ENCODE measurements at places on chromosomes 12 and 14.

- DNase-seq: no peak
These were observed 412.0 kb upstream of the ATP2B1 start for GRCh38 chr12:90120627-90121026.

DNA sequence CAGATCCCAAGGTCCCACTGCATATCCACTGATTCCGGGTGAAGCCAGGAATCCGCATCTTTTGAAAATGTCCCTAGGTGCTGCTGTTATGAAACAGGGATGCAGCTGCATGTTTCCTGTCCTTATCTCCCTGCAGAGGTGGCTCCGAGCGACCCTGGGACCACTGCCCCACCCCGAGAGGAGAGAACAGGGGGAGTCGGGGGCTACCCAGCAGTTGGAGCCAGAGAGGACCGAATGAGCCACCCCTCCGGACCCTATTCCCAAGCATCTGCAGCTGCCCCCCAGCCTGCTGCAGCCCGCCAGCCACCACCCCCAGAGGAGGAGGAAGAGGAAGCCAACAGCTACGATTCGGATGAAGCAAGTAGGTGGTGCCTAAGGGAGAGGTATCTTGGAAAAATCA is 30.3 kb upstream of the OAS1 start:
- no peak for DNase-seq

DNA sequence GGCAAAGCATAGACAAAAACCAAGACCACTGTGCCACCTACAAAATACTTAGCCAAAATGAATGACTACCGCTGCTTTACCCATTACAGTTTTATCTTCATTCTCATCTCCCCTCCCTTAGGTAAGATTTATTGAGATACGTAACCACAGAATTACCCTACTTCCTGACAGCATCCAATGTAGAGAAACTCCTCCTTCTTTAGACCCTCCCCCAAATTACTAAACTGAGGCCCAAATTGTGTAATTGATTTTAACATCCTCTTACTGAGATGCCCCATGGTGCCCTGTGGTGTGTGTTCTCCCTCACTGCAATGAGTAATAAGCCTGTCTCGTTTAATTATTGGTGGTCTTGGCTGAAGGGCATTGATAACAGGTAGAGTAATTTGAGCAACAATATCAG is 19.1 kb downstream of the VRK1 start:
- no peak for DNase-seq

GRCh38 chr14:68039593-68039992 is 220.0 kb downstream of the RAD51B start:
- no peak for DNase-seq

DNA sequence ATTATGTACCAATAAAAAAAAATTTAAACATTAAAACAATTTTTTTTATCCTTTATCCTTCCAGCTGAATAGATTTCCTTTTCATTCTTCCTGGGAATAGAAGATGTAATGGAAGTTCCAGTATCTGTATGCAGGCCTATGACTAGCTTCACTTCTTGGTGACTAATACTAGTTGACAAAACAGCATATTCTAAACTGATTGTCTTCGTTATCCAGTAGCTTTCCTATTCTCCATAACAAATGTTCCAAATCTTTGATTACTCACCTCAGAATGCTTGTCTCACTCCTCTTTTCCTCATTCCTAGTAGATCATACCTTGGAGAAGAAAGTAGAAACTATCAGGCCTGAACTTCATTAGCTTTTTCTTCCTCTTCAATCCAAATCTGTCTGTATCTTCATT is 70.7 kb downstream of the PLEKHA5 start:
- no peak for DNase-seq

DNA sequence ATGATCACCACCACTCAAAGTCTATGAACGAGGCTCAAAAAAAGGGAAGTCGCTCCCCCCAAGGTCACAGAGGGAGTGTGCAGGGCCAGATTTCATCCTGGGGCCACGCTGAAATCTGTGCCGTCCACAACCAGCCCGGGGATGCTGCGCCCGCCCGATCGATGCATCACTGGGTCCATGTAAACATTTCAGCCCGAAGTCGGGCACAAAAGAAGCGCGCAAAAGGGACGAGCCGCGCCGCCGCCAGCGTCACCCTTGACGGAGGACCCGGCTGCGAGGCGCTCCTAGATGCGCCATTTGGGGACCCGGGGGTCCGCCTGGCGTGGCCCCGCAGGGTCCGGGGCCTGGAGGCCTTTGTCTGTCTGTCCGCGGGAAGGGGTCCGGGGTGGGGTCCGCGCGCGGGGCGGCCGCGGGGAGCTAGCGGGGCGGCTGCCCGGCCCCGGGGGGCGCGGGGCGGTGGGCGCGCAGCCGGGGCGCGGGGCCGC is 503 bp downstream of the FBXO21 start:
- DNase-seq: peak; percentile 32

DNA sequence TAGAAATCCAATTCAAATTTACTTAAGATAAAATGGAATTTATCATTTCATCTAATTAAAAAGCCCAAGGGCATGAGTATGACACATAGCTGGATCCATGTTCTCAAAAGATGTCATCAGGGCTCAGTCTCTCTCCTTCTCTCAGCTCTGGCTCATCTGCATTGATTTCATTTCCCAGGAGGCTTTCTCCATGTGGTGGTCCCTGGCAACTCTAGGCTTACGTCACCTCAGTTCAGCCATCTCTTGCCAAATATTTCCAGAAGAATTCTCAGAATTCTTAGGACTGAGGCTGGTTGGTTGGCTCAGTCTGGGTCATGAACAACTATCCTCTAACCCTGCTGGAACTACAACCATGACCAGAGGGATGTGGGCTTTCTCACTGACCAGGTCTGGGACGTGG is 65.3 kb downstream of the FOS start:
- no peak for DNase-seq

DNA sequence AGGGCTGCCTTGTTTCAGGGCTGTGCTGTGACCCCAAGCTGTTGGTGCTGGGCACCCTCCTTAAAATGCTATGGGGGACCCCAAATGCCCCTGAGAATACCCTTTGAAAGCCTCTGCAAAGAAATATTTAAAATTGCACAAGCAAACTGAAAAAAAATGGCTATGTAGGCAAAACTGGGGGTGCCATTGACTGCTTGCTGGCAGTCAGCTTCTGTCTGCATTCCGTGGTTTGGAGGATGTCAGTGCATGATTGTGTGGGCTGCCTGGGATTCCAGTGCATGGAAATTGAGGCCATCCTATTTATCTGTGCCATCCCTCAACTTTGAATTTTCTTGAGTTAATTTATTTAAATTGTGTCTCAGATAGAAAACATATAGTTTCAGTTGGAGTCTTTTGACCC is 113.7 kb upstream of the RTL1 start:
- DNase-seq: no peak

DNA sequence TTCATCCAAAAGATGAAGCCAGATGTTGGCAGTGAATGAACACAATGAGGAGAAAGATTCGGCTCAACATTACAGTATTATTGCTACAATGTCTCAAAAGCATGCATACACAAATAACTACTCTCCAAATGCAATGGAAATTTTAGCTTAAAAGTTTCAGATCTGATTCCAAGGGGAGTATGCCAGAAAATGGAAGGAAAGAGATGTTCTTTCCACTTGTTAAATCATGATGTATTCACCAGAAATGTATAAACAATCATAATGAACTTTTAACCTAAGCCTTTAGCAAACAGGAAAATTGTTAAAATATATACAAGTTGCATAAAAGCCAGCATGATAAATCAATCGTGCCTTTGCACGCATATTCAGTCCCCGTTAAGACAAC is 62.1 kb downstream of the SH2B3 start:
- DNase-seq: no peak

- no peak for DNase-seq
These were observed 9.3 kb upstream of the FUT8 start for GRCh38 chr14:65403231-65403630.

- DNase-seq: no peak
These were observed 3.8 kb upstream of the C12orf42 start for GRCh38 chr12:103499571-103499970.

DNA sequence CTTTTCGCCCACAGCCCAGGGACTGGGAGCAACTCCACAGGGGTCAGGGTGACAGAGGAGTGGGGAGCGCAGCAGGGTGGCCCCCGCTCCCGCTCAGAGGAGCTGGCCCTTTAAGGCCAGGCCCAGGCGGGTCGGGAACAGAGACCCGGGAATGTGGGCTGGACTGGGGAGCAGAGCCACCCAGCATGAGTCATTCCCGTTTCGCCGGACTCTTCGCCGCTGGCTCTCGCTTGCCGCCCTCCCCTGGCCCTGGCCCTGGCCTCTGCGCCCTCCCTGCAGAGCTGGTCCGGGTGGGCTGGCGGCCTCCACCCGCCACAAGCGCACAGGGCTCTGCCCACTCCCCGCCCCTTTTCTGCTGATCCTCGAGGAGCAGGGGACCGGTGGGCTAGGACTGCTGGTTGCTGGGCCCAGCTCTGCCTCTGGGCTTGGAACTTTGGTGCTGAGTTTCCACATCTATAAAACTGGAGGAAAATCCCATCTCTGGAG is 92.8 kb downstream of the NINJ2 start:
- no peak for DNase-seq

- DNase-seq: no peak
These were observed 47.4 kb upstream of the TRAF3 start for GRCh38 chr14:102729825-102730224.

DNA sequence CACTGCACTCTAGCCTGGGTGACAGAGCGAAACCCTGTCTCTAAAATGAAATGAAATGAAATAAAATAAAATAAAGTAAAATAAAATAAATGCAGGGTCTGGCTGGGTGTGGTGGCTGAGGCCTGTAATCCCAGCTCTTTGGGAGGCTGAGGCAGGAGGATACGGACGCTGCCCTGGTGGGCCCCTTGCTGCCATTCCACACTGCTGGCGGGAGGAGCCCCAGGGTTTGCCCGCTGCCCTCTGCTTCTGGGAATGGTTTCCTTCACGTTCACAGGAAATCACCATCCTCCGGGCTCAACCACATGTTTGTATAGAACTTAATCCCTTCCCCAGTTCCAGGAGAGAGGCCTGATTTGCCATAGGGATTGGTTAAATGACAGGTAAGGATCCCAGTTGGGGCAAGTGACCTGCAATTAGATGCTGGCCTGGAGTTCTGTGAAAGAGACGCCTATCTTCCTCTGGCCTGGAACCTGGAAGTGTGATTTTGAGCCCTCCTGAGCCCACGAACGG is 29.3 kb downstream of the CALM1 start:
- no peak for DNase-seq

GRCh38 chr14:34324363-34324795 is 137.7 kb downstream of the SPTSSA start:
- DNase-seq: peak; percentile 4

DNA sequence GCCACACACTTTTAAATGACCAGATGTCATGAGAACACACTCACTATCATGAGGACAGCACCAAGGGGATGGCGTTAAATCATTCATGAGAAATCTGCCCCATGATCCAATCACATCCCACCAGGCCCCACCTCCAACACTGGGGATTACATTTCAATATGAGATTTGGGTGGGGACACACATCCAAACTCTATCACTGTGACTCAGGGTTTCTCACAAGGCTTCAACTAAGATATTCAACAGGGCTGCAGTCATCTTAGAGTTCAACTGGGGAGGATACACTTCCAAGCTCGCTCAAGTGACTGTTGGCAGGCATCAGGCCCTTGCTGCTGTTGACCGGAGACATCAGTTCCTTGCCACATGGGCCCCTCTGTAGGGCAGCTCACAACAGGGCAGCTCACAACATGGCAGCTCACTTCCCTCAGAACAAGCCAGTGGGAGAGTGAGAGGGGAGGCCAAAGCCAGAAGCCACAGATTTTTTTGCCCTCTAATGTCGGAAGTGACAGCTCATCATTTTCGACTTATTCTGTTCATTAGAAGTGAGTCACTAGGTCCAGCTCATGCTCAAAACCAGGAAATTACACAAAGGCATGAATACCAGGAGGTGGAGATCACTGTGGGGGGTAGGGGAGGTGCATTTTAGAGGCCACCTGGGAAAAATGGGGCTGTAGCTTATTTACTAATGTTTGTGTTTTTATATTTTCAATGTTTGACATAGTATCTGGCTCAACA is 50.8 kb upstream of the PTHLH start:
- no peak for DNase-seq

- no peak for DNase-seq
These were observed 73.9 kb downstream of the ANO4 start for GRCh38 chr12:100868487-100868886.

DNA sequence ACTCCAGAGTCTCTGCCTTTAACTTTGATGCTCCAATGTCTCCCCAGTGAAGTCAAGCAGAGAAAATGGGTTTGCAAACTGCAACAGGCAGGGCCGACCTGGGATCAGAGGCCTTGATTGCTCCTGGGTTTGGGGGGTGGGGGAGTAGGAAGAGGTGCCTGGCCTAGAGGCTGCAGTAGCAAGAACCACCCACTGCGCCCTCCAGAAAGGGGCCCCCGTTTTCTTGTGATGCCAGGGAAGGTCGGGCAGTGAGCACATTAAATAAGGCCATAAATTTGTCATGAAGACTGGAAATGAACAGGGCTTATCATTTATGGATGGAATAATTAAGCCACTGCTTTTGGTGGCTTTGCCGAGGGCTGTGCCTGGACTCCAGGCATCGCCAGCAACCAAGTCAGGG is 38.2 kb upstream of the FAM222A start:
- DNase-seq: no peak

GRCh38 chr14:58276208-58276607 is 22.1 kb upstream of the ARID4A start:
- no peak for DNase-seq

DNA sequence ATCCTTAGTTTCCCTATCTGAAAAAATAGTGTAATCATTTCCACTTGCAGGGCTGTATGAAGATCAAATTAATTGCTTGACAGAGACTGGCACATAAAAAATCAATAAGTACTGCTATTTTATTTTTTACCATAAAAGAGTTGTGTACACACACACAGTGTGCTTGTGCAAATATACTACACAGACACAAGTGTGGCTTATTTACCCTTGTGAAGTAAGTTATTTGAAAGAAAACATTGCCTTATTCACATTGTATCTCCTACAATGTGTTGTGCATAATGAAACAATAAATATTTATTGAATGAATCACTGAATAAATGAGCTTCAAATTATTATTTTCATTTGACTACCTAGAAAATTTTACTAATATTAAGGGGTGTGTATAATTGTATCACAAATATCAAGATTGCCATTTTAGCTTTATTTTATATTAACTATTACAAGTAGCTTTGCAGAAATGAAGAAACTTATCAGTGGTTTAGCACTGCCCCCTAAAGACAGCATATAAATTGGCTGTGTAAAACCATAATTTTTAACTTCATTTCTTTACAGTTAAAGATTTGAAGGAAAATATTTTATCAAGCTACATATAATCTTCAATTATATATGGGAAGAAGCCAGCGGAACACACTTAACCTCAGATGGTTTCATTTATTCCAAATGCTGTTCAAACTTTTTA is 11.3 kb downstream of the GARIN6 start:
- no peak for DNase-seq

Measured in T-cell (primary cell).